ENCODE measurements at places on chromosomes 2 and 18.

GRCh38 chr2:234588054-234588430 is 91.2 kb upstream of the ARL4C start:
- DNase-seq, result no peak

GRCh38 chr2:101854877-101855276 is 136.9 kb upstream of the IL1R2 start:
- no peak for DNase-seq

- DNase-seq, result no peak
Measured at GRCh38 chr18:12052866-12053265, 40.8 kb upstream of the ANKRD62 start.

GRCh38 chr2:159683817-159684216 is 28.5 kb upstream of the MARCHF7 start:
- DNase-seq, result no peak

DNA sequence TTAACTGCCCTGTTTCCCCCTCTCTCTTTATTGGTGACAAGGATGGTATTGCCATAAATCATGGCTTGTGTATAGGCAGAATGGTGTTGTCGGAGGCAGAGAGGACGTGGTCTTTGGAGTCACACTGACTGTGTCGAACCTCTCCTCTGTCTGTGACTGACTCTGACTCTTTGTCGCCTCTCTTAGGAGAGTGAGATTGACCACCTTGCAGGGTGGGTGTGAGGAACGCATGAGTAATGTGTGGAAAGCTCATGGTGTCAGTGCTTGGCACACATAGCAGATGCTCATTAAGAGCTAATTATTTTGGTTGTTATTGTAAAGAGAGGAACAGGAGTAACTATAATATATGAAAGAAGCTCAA is 145.6 kb downstream of the TTC27 start:
- DNase-seq, result no peak

Measured in activated CD8-positive, alpha-beta memory T cell treated with anti-CD3 and anti-CD28 coated beads, Interleukin-2, amount 50 U/mL, for 48 hours (primary cell).